ENCODE measurements at places on chromosomes 5 and 9.

GRCh38 chr5:132301344-132302271, 7.4 kb downstream of the SLC22A4 start:
- no peak for DNase-seq

DNA sequence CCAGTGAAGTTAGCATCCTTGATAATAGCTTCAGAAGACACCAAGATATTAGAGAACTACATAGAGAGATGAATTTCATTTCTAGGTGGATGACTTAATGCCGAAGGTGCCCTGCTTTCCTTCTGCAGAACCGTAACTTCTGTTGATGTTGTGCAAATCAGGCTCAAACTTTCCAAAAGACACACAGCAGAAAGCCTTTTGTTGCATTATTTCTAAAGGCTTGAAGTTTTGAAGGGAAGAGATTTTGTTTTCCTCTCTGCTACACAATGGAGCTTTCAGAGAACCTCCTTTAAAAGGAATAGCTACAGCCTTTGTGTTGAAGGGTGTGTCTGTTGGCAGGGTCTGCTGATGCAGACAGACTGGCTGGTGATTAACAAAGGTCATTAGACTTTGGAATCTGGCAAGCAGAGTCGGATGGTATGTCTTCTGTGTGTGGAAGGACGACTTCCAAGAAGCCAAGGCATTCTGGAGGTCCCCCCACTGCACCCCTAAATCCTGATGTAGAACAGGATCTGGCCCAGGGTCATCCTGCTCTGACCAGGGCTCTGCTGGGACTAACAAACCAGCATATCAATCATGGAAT, 57.8 kb downstream of the ZNF462 start:
- DNase-seq, result peak; percentile 60

DNA sequence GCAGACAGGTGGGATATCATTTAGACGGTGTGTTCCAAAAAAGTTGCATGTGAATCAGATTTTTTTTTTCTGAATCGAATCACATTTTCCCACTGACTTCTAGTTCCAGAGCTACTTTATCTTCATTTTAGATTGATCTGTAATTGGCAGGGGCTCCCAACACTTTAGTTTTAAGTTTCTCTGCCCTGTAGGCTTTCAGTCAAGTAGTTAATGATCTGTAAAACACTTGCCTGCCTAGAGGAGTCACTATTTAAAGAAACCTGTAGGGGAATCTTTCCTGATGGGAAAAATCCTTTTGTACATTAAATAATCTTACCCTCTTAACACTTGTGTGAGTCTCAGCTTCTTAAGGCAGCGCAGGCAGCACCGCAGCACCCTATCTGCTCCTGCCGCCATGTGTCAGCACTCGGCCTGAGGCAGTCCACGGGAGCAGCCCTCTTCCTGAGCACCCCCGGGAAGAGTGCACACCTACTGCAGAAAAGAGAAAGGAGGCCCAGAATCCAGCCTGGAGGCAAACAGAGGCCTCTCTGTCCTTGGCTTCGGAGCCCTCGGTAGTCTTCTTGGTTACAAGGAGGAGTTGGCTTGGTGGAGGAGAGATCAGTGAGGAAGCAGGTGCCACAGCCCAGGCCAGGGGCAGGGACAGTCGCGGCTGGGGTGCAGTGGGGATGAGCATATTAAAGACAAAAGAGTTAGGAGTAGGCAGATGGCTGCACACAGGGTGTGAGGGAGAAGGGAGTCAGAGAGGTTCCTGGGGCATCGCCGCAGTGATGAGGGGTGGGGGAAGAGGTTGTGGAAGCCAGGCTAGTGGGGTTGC, 209.3 kb downstream of the GAPVD1 start:
- no peak for DNase-seq

GRCh38 chr9:135065151-135065550, 22.3 kb upstream of the OLFM1 start:
- no peak for DNase-seq

DNA sequence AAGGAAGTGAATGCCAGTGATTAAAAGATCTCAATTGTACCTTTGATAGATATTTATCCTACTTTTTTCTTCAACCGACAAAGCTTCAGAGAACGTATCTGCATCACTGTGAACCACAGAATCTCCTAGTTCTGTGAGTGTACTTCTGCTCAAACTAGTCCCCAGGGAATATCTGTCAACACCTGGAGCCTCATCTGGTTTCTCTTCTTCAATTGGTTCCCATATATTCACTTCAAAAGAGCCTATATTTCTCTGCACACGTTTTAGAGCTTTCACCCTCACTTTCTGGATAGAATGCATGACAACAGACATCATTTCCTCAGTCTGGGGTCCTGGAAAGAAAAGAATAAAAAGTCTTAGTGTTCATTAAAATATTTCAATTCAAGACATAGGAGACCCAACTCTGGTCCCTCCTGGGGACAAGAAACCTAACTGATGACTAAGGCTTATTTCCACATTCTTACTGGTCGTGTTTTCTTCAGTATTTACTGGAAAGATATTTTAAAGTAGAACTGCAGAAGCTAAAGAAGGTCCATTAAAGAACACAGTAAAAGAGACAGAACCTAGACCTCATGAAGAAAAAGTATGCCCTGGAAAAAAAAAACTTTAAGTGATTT, 64.3 kb downstream of the CPLANE1 start:
- DNase-seq, result no peak

DNA sequence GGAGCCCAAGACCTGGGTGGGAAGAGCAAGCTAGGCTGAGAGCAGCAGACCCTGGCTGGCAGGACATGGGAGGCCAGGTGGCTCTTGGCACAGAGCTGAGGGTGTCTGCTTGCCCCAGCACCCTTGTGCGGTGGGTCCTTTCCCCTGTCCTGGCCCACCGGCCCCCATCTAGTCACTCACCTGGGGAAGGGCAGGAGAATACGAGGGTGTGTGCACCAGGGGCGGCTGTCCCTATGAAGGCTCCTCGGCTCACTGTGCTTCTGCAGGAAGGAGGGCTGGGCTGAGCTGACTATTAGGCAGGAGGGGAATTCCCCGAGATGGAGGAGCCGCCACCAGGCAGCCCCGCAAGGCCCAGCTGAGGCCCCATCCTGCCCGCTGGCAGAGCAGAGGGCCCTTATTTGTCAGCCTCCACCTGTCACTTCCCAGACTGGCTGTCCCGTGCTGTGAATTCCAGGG, 6.1 kb upstream of the TNIP1 start:
- no peak for DNase-seq

DNA sequence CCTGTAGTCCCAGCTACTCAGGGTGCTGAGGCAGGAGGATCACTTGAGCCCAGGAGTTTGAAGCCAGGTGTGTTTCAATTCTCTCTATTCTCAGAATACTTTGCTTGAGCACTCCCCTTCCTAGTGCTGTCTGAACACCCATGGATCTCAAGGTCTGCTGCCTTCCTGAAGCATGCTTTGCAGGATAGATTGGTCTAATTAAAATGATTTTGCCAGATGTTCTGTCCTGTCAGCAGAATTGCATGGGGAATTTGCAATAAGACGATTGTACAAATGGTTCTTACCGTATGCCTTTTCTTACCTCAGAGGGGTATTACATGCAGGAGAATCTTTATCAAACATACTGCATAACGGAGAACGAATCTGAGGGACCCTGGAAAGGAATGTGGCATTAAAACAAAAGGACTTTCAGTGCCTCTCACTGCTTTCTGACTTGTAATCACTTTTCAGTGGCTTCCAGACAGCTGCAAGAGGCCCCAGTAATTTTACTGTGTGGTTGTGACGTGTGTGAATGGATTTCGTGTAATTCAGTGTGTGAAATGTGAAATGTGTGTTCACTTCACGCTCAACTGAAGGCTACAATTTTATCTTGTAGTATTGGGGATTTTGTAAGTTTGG, 587.2 kb upstream of the SEMA6A start:
- no peak for DNase-seq

DNA sequence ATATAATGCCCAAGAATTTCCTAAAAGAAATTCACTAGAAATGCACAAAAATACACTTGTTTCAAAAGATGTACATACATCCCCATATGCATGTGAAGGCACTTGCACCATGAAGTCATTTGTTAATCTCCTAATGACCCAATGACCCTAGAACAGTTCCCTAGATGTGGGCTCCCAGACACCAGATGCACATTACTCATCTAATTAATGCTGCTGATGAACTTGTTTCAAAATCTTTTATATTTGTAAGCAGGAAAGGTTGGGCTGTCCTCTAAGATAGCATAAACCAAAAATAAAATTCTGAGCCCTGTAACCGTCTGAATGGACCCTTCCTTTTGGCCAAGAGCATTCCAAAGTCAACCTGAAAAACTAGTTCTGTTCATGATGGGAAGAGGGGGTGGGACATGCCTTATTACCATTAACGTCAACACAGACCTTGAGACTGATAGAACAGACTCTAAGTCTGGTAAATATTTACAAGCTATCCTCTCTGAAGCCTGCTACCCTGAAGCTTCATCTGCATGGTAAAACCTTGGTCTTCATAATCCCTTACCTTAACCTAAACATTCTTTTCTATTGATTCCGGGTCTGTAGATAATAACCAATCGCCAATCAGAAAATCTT, 91.0 kb upstream of the DAPK1 start:
- no peak for DNase-seq

- peak; percentile 16 for DNase-seq
These were observed 50.7 kb downstream of the P4HA2 start for GRCh38 chr5:132176987-132177386.

GRCh38 chr5:175223291-175223690, 220.7 kb downstream of the DRD1 start:
- no peak for DNase-seq

- no peak for DNase-seq
These were observed 1327.1 kb downstream of the MAT2B start for GRCh38 chr5:164832516-164832915.

DNA sequence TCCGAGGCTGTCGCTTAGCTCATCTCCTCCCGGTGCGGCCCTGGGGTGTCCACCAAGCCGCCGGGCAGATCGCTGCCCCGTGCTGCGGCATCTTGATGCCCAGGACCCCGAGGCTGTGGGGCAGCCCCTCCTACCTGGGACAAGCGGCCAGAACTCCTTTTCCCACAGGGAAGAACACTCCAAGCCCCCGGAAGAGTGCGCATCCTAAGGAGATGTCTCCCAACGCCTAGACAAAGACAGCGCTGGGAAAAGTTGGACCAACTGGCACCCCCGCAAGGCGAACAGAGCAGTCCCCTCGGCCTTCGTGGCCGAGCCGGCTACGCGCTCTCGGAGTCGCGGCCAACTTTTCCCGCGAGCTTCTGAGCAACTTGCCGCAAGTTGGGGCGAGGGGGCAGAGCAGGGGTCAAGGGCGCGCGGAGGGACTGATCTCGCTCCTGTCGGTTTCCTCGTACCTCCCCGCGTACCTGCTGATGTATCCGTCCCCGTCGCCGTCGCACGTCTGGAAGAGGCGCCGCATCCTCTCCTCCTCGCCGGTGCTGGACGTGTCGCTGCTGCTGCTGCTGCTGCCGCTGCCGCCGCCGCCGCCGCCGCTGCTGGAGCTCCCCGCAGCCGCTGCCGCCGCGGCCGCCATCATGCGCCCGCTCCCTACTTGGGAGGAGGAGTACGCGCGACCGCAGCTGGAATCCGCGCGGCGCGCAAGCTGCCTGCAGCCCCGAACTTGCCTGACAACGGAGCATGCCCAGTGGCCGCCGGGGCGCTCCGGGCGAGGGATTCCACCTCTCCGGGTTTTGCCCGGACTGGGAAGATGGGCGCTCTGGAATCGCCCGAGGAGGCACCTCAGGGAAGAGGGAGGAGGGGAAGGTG, at the start of gene MCC:
MCC (minus strand) TSS at position 673 of the 864 bp plus-strand sequence.
- peak; percentile 93 for DNase-seq

DNA sequence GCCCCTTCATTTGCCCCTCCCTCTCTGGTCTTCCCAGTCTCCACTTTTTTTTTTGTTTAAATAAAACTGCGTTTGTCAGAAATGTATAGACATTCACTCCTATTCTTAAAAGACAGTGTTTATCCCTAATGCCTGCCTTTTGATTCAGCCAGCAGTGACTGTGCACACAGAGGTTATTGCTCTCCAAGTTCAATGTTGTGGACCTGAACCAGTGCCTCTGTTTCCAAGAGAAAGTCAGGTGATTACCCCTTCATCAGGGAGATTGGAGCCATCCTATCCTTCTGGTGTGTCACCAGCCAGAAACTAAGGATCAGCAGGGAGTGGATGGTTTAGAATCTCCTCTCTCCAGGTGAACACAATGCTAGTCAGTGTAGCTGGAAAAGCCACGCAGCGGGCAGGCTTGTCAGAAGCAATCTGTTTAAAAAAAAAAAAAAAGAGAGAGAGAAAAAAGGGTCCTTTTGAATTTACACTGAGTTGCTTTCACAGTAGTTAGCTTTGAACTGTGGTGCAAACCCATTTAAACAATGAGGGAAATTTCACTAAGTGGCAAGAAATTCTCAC, 167.5 kb upstream of the DMRT1 start:
- DNase-seq, result no peak

DNA sequence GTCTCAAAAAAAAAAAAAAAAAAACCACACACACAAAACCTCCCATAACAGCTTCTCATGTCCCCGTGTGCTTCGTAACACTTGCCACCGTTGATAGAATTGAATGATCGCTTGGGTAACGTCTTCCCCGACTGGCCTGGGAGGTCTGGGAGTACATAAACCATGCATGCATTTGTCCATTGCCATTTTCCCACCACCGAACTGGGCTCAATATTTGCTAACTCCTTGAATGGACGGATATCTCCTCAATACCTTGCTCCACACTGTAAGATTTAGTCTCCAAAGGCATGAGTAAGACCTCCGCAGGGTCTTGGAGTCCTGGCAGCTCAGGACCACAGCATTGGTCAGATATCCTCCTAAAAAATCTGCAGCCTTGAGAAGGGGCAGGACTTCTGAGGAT, 3.2 kb upstream of the P4HA2 start:
- DNase-seq, result no peak

GRCh38 chr5:125137535-125137934, 391.1 kb upstream of the ZNF608 start:
- no peak for DNase-seq

GRCh38 chr9:1179366-1179765, 129.2 kb downstream of the DMRT2 start:
- DNase-seq, result no peak

DNA sequence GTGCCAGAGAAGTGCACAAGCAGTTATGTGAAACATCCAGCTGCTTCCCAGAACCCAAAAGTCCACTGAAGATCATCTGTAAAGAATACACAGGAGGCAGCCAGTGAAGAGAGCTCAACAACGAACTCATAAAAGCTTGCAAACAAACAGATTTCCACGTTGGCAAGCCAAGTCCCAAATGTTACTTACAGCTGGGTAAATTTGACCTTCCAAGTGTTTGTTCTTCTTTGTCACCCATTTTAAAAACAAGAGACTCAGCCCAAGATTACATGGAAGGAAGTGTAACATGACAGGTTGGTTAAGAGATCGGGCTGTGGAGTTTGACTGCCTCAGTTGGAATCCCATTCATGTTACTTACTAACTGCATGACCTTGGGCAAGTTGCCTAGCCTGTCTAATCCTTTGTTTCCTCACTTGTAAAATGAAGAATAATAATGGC, 174.9 kb upstream of the PAPPA start:
- peak; percentile 89 for DNase-seq

DNA sequence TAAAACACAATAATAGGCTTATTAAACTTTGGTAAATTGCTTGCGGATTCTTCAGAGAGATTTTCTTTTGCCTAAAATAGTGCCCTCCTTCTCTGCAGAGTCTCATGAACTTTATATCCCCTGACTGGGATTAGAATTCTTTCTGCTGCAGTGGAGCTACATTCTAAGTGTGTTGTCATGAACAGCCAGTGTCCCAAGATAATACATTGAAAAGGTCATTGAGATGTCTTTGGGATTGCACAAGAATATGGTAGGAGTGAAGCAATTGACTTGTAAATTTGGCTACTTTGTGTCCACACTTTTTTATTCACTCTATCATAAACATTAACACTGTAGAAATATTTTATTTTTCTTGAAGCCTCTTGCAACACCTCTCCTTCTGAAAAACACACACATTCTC, 604.5 kb downstream of the GABRG2 start:
- no peak for DNase-seq
